ENCODE measurements at places on chromosomes 6 and 20.

- DNase-seq, result no peak
Measured at GRCh38 chr6:169163411-169163901, 90.2 kb downstream of the THBS2 start.

- no peak for DNase-seq
Measured at GRCh38 chr6:7468382-7469081, 72.9 kb upstream of the DSP start.

GRCh38 chr20:53030061-53030460 is 57.9 kb downstream of the TSHZ2 start:
- no peak for DNase-seq

- no peak for DNase-seq
Measured at GRCh38 chr6:152206072-152206818, 398.8 kb downstream of the ESR1 start.

DNA sequence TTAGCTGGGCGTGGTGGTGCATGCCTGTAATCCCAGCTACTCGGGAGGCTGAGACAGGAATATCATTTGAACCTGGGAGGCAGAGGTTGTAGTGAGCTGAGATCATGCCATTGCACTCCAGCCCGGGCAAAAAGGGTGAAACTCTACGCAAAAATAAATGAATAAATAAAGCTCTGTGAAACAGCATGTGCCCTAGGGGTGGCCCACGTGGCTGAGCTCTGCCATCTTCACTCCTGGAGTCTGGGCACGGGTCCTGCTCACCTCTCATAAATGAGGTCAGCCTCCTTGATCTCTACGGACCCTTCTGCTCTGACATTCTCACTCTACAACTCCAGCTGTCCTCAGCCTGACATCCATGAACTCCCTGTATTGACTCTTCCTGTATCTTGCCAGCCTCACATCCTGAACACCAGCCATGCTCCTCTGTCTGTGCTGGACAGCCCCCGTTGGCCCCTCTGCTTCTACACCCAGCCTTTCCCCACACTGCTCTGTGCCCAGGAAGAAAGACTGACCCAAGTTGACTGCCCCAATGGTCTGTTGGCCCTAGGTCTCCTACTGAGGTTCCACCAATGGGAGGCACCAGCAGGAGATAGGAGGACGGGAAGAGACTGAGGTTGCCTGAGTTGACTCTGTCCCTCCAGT is 21.9 kb downstream of the CPNE5 start:
- no peak for DNase-seq

DNA sequence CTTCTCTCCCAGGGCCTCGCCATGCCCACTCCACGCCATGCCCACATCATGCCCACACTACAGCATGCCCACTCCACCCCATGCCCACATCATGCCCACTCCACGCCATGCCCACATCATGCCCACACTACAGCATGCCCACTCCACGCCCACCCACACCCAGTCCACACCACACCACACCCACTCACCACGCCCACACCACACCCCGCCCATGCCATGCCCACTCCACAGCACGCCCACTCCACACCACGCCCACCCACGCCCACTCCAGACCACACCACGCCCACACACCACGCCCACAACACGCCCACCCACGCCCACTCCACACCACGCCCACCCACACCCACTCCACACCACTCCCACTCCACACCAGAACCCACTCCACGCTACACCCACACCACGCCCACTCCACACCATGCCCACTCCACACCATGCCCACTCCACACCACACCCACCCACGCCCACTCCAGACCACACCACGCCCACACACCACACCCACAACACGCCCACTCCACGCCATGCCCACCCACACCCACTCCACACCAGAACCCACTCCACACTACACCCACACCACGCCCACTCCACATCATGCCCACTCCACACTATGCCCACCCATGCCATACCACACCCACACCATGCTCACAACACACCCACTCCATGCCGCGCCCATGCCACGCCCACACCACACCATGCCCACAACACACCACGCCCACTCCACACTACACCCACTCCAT is 88.6 kb downstream of the ERMARD start:
- no peak for DNase-seq

DNA sequence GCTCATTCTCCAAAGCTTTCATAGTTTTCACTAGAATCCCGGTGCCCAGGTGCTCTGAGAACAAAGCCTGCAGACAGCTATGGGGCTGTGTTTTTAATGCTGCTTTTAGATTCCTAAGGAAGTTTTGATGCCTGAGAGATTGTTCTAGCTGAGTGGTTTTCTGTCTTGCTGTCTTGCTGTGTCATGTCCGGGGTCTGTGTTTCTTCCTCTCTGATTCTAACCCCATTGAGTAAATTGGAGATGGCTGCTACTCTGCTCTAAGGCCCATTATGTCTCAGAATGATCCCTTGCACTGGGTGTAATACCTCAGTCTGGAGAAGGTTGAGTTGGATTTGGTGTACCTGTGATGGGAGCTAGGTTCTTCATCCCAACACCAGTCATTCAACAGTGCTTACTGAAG is 63.4 kb downstream of the ARID1B start:
- DNase-seq, result no peak

GRCh38 chr20:32648761-32649650 is 24.7 kb downstream of the C20orf203 start:
- no peak for DNase-seq

DNA sequence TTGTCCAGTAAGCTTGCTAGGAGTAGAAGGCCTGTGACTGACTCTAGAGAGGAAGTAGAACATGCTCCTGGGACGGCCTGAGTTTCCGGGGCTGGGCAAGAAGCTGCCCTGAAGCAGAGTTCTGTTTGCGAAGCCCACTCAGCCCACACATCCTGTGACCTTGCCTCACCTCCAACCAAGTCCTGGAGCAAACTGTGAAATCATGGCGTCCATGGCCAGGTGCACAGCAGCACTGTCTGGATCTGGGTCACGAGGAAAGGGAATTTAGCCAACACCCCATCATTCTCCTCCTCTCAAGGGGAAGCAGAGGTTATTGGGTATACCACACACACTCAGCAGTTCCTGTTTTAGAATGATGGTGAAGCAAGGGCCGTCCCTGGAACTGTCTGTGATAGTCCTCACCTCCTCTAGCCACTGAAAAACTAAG is 87.5 kb downstream of the CRYBG1 start:
- DNase-seq, result peak; percentile 5

DNA sequence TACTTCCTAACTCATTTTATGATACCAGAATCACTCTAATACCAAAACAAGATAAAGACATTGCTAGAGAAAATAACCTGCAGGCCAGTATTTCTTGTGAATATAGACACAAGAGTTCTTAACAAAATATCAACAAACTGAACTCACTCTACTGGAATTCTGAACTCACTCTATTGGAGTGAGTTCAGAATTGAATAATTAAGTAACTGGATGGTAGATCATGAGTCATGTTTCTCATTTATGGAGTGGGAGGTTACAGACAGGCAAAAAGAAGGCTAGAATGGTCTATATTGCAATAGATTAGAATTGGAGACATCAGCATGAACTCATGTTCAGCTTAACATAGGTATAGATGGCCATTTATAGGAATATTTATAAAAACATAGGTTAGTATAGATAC is 26.6 kb upstream of the C6orf58 start:
- no peak for DNase-seq

DNA sequence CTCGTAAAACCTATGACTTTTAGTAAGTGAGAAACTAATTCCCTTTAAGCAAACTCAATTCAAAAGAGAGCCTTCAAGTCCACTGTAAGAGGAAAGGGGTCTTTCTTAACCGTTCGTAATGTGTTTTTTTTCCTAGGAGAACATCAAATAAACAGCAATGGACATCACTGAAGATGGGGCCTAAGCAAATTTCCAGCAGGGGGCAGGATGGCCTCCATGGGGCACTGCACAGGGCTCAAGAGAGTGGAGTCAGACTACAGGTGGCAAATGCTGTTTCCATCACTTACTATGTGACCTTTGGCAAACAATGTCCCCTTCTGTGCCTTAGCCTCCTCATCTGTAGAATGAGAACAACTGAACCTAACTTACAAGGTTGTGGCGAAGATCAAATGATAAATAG is 88.7 kb downstream of the ARHGAP18 start:
- DNase-seq, result peak; percentile 9

- no peak for DNase-seq
Measured at GRCh38 chr6:14544666-14545065, 427.1 kb downstream of the CD83 start.

DNA sequence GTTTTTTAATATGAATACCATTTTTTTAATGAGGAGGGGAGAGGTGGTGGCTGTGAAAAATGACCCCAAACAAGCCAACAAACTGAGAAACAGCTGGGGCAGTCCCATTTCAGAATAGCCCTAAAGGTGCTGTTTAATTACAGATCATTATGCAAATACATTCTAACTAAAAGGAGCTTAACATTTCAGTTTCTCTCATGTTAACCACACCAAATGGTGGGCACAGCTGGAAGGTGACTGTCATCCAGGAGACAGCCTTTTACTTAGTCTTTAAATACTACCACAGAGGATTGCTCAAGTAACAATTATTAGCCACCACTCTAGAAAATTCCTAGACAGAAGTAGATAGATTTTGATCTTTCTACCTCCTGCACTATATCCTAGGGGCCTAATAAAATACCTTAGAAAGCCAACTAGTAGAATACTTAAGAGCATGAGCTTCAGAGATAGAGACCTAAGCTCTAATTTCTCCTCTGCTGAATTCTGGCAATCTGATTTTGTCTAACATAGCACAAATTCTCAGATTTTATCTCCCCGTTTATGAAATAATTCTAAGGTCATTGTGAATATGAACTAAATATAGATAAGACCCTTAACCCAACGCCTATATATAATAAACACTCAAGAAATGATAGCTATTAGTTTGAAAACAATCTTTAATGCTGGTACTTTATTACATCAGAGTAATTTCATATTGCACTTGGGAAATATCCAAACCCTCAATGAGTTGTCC is 615.1 kb upstream of the NRSN1 start:
- no peak for DNase-seq

DNA sequence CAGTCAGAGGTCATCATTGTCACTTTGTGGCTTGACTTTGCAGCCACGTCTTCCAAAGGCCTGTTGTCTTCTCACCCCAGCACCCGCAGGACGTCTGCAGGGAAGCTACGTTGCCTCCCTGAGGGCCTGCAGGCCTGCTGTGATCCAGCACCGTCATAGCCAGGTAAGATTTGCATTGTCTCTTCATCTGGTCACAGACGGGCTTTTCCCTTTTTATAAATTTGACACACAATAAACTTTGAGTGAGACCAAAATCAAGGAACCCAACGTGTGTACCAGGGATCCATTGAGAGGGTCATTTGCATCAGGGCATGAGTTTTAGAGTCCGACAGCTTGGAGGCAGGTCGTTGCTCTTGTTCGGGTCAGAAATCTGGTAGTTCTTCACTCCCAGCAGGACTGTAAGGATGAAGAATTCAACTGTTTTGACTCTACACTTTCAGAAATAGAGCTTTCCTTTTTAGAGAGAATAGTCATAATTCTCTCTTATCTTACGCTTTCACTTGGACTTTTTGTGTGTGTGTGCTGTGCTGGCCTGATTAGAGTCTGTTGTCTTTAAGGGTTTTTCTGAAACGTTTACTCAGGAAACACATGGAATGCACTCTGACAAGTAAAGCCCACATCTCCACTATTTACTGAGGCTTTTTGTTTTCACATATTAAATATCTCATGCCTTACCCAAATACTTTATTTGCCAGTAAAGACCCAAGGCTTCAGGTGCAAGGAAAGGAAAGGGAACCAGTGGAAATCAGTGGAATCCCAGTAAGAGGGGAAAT is 177.2 kb upstream of the TAB2 start:
- DNase-seq, result peak; percentile 19

GRCh38 chr6:149088361-149088760 is 229.2 kb upstream of the TAB2 start:
- DNase-seq, result no peak

- DNase-seq, result no peak
Measured at GRCh38 chr6:123017104-123017682, 21.2 kb downstream of the CLVS2 start.

- DNase-seq, result no peak
Measured at GRCh38 chr6:108988765-108989164, 105.9 kb downstream of the SESN1 start.

GRCh38 chr6:152121910-152122309 is 314.4 kb downstream of the ESR1 start:
- DNase-seq, result no peak

- no peak for DNase-seq
Measured at GRCh38 chr6:132465530-132466485, 47.1 kb downstream of the STX7 start.

GRCh38 chr6:113779656-113780055 is 77.5 kb upstream of the MARCKS start:
- DNase-seq, result no peak

- no peak for DNase-seq
Measured at GRCh38 chr6:99344289-99344688, 5.2 kb downstream of the FAXC start.

DNA sequence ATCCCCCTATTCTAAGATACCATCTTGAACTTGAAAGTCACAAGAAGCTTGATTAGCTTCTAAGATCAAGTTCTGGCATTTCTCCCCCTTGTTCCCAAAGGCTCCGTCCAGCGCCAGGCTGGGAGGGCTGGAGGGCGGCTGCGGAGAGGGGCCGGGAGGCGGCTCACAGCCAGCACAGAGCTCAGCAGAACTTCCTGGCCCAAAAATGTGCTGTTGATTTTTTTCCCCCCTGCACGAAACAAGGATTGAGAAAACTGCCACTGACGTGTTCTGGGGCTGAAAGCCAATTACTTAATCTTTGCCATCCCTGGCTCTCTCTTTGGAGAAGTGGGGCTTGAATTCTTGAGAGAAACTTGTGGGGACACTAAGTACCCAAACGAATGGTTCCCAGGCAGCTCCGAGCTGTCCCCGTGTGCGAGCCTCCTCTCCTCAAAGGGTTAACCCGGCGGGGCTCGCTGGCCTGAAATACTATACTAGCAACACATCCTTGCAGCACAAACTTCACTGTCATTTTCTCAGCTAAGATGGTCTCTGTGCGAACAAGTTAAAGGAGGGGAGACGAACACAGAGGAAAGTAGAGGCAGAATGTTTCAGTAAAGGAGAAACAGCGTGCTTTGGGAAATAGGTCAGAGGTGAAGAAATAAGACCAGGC is 452 bp downstream of the TRAF3IP2 start:
- peak; percentile 28 for DNase-seq

DNA sequence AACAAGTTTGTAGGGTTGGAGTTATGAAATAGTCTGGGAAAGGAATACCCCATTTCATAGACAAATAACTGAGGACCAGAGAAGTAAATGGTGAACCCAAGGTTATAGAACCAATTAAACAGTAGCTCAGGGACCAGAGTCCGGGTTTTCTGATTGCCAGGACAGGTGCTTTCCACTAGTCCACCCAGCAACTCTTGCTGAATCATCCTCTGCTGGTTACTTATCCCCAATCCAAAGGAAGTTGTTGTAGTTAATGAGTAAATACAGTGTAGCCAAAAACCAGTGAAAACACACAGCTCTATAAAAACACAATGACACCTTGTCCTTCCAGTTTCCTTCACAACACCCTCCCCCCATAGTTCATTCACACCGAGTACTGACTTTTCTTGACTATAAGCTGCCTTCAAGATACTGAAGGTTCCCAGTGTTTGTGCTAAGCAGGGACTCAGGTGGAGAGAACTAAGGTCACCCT is 766 bp upstream of the TINAG start:
- no peak for DNase-seq

- DNase-seq, result no peak
Measured at GRCh38 chr6:24848461-24848860, 49.7 kb upstream of the ARMH2 start.

- no peak for DNase-seq
Measured at GRCh38 chr6:125340991-125341390, 39.2 kb upstream of the HDDC2 start.

- no peak for DNase-seq
Measured at GRCh38 chr20:41407607-41408006, 41.0 kb upstream of the EMILIN3 start.

Measured in GM12892 (cell line).